ENCODE measurements at places on chromosomes 12 and 14.

DNA sequence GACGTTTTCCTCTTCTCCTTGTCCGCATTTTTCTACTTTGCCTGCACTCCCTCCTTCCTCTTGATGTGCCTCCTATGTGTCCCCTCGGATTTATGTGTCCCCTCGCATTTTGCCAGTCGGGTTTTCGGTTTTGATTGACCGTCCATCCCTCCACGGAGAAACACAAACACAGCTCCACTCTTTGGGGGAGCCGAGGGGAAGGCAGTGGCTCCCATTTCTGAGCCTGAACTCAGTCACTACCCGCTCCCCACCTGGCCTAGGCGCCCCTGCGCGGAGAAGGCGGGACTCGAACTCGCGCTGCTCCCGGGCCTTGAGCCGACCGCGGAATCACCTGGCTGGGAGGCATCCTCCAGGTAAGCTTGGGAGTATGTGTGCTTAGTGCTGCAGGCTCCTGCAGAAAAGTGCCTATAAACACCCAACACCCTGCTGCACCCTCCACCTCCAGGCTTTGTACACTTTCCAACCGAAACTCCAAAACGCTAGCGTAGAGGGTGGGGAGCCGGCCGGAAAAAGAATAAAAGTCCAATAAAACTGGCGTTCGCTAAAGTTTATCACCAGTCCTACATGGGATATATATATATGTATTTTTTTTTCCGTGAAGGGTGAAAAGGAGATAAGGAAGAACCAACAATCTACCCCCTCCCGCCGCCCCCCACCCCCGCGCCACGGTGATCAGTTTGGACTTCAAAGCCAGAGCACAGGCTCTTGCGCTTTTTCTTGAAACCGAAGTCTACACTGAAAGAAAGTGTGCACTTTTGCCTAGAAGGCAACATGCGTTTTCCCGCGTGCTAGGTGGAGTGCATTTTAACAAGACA, 3.3 kb upstream of the CCND2 start:
- DNase-seq, result no peak

- DNase-seq, result no peak
These were observed 220.3 kb downstream of the KIF26A start for GRCh38 chr14:104358528-104359300.

DNA sequence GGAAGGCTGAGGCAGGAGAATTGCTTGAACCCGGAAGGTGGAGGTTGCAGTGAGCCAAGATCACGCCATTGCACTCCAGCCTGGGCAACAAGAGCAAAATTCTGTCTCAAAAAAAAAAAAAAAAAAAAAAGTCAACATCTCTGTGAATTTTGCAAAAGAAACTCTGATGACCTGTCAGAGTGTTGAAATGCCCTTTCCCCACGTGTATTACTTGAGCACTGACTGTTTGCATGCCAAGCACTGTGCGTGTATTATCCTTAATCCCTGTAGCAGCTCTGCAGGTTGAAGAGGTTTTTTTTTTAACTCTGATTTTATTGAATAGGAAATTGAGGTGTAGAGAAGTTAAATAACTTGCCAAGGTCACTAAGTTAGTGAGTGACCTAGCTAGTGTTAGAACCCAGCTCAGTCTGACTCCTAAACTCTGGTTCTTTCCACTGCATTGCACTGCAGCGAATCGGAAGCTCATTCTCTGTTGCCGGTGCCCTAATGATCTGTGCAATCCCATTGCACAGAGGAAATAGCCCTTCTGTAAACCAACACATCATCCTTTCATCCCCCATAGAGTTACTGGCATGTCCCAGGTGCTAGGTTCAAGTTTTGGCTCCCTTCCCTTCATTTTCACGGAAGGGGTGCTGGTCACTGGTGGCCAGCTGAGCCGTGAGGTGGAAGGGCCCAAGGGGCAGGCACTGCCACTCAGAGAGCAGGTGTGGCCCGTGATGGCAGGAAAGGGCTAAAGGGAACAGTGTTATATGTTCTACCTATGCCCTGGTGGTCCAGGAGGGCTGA, 122.3 kb downstream of the EML1 start:
- DNase-seq, result no peak

DNA sequence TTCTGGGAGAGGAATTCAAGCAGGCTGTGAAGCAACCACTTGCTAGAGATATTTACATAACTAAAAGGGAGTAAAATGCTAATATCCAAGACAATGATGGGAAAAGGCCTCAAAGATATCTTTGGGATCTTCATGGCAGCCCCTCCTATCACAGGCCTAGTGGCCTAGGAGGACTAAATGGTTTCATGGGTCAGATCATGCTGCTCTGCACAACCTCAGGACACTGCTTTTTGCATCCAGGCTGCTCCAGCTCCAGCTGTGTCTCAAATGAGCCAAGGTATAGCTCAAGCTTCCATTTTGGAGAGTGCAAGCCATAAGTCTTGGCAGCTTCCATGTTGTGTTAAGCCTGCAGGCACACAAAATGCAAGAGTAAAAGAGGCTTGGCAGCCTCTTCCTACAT, 195.6 kb upstream of the SSTR1 start:
- no peak for DNase-seq

- DNase-seq, result peak; percentile 89
These were observed 18.0 kb upstream of the APPL2 start for GRCh38 chr12:105253866-105254513.

GRCh38 chr14:96930526-96930925, 133.3 kb downstream of the VRK1 start:
- DNase-seq, result no peak

DNA sequence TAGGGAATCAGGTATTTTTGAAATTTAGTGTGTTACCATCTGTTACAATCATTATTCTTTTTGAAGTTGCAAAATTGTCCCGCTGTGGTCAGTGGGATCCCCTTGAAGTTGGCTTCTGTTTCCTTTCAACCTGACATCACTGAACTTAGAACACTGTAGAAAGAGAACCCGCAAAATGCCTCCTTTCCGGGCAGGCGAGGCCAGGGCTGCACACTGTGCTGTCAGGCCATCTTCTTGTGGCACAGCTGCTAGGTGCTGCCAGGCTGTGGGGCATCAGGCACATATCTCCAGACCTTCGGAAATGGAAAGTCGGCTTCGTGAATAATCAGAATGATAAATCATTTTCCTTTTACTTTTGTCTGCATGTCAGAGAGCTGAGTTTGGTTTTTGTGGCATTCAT, 103.5 kb downstream of the GLT1D1 start:
- DNase-seq, result no peak

GRCh38 chr12:71904629-71905028, 34.0 kb upstream of the TPH2 start:
- DNase-seq, result no peak

DNA sequence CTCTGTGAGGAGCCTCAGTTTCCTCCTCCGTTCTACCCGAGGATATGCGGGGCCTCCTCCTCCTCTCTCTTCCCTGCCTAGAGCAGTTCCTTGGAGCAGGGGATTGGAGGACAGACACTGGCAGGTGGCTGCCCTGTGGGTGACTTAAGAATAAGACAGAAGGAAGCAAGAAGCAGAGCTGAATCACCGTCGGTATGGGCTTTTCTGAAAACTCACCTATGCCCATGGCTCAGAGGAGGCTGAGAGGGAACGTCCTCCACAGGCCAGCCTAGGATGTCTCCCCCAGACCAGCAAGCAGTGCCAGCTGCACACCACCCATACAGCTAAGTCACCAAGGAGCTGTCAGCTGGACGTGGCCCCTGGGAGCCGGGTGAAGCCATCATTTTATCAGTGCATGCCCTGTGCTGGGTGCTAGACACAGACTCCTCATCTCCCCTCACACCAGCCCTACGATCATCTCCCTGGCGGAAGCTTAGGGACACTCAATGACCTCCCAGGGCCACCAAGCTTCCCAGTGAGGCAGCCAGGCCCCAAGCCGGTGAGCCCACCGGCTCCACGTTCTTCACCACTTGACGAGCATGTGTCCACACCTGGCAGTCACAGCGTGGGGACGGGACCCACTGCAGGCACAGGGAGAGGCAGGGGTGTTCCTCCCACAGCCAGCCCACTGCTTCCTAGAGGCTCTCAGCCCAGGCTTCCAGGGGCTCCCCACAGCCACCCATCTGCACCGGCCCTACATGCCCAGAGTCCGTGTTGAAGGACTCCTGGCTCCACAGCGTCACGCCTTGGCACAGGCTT, 21.4 kb downstream of the ITPK1 start:
- DNase-seq, result no peak

DNA sequence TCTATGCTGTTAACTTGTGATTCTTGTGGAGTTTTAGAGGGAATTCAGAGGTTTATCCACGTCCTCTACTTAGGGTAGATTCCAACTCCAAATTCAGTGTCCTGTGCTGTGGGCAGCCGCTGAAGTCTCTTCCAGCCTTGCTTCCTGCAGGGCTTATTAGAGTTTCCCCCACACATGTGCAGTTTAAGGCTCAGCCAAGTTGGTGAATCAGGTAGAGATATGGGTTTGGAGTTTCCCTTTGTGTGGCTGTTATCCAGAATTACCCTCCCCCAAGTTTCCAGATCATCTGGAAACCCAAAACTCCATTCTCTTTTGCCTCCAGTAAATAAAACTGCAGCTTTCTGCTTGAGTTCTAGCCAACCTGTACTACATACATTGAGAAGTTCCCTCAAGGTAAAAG, 853.7 kb downstream of the GALC start:
- no peak for DNase-seq

- no peak for DNase-seq
These were observed 54.7 kb upstream of the CLMN start for GRCh38 chr14:95374239-95374997.

DNA sequence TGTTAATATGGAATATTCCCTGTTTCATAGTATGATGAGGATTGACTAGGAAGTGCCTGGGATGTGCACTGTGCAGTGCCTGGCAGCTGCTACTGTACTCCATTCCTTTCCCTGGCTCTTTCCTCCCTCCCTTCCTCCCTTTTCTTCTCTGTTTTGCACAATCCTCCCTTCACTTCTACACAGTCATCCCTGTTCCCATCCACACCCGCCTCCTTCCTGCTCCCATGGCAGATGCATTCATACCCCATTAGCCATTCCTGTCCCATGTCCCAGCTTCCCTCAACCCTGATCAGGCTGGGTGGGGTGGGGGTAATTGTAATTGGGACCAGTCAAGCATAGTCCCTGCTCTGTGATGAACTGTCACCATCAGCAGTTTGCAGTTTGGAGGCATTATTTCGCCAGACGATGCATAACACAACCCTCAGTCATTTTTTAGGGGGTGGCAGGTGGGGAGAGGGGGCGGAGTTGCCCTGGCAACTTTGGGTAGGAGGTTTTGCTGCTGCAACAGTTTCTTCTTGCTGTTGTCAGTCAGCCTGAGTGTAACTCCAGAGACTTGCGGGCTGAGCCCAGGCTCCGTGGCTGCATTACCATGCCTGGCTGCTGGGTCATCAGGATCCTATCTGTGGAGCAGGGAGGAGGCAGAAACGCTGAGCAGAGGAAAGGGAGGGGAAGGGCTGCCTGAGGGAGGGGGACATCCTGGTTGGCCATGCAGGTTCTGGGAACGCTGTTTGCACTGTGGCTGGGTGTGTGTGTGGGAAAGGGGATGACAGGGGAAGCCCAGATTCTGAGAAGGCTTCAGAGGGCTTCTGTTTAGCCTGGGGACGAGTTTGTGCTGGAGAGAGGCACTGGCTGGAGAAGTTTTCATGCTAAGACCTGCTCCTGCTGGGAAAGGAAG, 4.1 kb upstream of the KRT84 start:
- no peak for DNase-seq

DNA sequence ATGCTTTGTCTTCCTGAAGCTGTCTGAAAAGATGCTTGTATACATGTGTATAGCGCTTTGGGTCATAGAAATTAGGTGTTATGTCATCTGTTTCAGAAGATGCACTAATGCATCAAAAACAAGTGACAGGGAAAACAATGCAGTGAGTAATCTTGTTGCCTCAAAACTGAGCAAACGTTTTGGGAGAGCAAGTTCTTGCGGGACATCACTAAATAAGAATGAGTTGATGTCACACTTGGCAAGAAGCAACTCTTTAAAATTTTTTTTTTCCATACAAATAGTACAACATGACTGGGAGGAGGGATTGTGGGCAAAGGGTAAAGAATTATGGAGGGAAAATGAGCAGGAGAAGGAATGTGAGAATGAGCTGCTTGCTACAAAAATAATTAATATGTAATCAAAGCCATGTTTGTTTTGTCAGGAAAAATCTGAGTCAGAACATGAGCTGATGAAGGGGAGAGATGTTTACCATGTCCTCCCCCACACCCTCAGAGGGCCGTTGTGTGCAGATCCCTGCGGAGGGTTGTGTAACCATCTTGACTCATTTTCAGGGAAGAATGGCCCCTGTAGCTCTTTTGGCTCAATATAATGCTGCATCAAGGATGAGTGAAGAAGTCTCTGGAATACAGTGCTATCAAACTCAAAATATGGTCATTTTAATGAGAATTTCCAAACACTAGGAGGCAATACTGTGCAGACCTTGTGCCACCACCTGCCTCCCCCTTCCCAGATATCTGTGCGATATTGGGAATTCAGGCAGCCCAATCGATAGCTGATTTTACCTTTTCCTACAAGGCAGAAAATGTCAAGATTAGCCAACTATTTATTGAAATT, 41.4 kb downstream of the BORCS5 start:
- peak; percentile 50 for DNase-seq

GRCh38 chr12:29220632-29221336, 71.7 kb downstream of the FAR2 start:
- no peak for DNase-seq

- DNase-seq, result no peak
These were observed 42.9 kb downstream of the TRIP11 start for GRCh38 chr14:91996948-91997371.

GRCh38 chr12:630656-631632, 32.3 kb downstream of the NINJ2 start:
- no peak for DNase-seq

DNA sequence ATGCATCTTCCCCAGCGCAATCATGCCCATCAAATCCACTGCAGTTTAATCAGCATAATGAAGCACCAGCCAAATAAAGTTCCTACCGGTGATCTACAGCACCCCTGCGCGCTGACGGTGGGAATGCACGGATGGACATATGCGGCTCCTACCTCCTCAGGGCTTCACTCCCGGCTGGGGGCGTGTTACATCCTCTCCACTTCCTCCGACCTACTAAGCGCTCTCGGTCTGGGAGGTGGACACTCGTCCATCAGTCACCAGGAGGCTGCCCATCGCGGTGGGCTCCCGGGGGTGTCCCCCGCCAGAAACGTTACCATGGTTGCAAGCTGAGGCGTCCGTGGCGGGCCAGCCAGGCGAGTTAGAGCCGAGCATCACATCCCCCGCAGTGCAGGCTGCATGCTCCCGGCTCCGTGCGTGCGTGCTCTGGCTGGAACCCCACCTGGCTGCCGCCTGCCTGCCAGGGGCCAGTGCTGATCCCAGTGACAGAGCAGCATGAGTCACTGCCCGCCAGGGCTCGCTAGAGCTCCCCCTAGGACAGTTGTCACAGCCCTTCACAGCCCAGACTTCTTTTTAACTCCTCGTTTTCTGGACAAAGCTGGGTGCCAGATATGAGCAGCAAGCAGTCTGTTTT, 73.0 kb downstream of the CIT start:
- DNase-seq, result no peak

DNA sequence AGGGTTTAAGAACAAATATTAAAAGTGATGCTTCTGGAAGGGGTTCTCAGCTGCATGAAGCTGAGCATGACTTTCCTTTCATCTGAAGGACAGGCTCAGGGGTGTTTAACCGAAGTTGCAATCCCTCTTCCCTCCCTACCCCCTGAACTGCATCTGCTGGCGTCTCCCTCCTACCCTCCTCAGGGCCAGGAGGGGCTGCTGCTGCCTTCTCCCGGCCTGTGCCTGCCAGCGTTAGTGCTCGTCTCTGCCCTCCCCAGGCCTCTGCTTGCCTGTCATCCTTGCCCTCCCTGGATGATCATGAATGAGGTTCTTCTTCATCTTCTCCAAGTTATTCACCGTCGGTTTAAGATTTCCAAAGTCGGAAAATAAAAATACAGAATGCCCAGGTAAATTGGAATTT, 12.2 kb downstream of the SMOC1 start:
- no peak for DNase-seq
